AG08396 (cell line): ENCODE measurements at places on chromosomes 4 and X.

DNA sequence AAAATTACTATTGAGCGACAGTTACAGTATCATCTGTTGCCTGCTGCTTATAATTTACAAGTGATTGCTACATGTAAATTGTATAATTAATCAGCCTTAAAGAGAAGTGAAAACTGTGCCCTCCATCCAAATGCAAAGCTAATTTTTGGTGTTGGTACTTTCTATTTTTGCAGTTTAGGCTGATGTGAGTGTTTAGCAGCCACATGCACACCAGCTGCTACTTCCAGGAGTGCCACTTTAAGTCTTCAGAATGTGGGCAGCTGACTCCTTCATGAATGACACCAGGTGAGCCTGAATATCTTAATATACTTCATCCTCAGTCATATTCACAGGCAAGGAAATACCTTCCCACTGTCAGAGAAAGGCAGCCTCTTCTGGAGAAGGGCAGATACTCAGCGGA is 149.8 kb upstream of the RASGEF1B start:
- DNase-seq, result no peak

DNA sequence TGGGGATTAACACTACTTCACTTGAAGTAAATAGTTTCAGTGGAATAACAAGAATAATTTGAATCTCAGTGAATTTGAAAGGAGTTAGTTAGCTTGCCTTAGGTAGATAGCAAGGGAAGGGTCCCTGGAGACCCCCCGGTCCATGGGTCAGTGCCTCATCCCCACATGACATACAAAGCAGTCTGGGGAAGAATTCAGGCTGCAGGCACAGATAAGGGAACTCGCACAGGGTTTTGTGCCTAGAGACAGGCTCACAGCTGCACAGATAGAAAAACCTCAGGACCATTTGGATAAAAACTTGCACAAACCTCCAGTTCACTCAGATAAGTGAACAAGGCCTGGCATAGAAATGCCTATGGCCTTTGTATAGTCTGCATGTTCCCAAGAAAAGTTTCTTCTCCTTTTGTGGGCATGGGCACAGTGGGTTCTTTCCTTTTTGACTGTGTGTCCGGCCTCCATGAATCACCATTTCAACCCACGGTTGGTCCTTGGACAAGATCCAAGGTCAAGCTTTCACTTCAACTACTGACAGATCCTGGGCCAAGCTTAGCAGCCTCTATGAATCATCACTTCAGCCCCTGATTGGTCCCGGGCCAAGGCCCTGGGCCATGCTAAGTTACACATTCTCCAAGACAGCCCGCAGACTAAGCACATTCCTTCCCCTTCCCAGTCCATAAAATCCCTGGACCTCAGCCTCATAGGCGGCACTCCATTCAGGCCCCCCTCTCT is 108.3 kb upstream of the KLHL4 start:
- peak; percentile 2 for DNase-seq

- DNase-seq, result no peak
Observed at GRCh38 chr4:4422856-4423499, 36.1 kb downstream of the NSG1 start.

GRCh38 chr4:72377491-72378194 is 191.4 kb downstream of the ADAMTS3 start:
- no peak for DNase-seq

DNA sequence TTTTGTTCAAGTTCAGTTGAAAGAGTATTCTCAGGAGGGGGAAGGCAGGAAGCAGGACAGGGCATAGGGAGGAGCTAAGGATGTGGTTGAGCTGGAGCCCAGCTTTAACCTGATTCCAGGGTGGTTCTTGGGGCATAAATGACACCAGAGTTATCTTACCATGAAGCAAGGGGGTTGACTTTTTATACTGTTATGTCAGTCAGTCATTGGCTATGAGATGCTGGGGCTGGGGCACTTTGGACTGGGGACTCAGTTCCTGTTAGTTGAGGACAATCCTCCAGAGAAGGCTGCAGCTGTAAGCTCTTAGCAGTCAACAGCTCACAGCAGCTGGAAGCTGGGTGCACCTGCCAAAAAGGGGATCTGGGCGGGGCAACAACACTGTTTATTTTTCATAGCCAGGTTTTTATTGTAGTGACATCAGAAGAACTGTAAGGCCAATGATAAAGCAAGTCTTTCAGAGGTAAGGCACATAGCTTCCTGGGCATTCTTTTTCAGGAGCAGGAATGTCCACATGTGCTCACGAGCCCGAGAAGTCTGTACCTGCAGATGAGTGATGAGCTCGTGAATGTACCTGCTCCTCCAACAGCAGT is 78.5 kb downstream of the MID1IP1 start:
- no peak for DNase-seq

- no peak for DNase-seq
Observed at GRCh38 chr4:95761426-95761825, 78.5 kb upstream of the PDHA2 start.

DNA sequence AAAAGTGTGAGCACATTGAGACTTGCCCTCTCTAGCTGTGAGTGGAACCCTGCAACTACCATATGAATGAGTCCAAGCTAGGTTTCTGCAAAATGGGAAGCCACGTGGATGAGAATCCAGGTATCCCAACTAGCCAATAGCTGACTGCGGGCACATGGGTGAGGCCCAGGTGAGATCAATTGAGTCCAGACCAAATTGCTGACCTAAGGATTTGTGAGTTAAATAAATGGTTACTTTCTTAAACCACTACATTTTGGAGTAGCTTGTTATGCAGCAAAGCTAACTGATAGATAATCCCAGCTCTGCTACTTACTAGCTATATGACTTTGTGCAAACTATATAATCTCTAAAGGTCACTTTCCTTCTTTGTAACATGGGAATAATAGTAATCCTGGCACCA is 150.3 kb upstream of the LCORL start:
- DNase-seq, result no peak

DNA sequence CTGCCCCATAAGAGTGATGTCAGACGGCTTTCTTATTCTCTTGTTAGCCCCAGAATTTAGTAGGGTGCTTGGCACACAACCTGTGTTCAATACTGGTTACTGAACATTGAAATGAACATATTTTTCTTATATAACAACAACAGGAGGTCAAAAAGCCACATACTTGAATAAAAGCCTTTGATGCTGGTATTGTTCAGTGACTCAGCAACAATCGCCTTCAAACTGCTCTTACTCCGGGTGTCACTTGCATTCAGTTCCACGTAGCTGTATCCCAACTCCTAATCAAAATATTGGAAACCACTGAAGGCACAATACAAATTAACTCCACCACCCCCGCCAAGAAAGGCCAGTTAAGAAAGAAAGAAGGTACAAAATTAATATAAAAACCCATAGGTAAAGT is 61.5 kb downstream of the RFC1 start:
- DNase-seq, result no peak

DNA sequence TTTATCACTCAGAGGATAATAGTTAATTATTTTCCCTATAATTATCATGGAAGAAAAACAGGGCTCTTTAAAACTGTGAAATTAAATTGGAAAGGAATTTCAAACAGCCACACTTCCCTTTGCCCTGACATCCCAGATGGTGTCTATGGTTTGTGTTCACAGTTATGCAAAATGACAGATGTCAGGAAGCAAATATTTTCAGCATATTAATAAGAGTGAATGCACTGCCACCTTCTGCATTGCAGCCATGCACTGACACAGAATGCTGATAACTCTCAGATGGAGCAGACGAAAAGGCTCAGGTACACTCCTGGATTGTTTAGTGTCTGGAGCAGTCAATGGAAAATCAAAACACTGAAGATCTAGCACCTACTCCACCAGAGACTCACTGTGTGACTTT is 57.6 kb downstream of the RWDD4 start:
- DNase-seq, result no peak

DNA sequence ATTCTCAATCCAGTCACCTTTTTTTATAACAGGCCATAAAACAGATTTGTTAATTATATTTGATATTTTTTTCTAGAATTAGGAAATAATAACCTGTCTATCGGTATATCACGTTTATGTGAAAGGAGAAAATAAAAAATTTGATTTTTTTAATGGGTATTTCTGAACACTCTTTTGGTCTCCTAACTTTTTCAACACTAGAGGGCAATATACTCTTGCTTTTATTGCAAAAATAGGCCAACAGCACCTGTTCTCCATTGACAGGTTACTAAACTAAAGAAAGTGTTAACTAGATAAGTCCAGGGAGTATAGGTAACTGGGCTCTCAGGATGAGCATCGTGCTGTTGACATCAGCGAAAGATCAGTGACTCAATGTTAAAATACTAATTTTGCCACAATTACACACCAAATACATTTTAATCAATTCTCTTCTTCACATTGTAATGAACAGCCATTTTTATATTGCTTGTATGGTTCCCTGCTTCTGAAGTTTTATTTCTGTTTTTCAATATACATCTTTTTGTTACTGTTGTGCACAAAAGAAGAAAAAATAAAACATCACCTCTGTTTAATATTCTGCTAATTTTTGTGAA is 22.8 kb downstream of the NDST4 start:
- DNase-seq, result peak; percentile 1

GRCh38 chr4:7827566-7827965 is 112.1 kb downstream of the AFAP1 start:
- DNase-seq, result no peak

- no peak for DNase-seq
Observed at GRCh38 chrX:69152417-69152841, 12.8 kb downstream of the PJA1 start.
